NCI-H526 (cell line): ENCODE measurements at places on chromosomes 3 and 15.
A peak's percentile ranks its signal among the peaks of the same experiment; 100 is the strongest.

DNA sequence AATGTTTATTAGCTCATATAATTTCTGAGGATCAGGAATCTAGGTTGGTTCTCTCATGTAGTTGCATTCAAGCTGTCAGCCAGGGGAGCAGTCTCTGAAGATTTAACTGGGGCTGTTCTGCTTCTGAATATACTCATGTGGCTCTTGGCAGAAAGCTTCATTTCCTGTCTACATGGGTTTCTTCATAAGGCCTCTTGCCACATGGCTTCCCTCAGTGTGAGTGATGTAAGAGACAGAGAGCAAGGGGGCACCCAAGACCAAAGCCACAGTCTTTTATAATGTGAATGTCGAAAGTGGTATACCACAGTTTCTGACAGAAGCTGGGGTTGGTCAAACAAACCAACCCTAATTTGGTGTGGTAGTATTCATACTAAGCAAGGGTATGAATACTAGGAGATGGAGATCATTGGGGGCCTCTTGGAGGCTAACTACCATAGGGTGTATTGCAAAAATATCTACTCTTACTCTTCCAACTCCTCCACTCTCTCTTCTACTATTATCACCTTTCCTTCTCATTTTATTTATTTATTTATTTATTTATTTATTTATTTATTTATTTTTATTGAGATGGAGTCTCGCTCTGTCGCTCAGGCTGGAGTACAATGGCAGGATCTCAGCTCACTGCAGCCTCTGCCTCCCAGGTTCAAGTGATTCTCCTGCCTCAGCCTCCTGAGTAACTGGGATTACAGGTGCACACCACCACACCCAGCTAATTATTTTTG, 123.8 kb downstream of the B3GALNT1 start:
- DNase-seq, result no peak

DNA sequence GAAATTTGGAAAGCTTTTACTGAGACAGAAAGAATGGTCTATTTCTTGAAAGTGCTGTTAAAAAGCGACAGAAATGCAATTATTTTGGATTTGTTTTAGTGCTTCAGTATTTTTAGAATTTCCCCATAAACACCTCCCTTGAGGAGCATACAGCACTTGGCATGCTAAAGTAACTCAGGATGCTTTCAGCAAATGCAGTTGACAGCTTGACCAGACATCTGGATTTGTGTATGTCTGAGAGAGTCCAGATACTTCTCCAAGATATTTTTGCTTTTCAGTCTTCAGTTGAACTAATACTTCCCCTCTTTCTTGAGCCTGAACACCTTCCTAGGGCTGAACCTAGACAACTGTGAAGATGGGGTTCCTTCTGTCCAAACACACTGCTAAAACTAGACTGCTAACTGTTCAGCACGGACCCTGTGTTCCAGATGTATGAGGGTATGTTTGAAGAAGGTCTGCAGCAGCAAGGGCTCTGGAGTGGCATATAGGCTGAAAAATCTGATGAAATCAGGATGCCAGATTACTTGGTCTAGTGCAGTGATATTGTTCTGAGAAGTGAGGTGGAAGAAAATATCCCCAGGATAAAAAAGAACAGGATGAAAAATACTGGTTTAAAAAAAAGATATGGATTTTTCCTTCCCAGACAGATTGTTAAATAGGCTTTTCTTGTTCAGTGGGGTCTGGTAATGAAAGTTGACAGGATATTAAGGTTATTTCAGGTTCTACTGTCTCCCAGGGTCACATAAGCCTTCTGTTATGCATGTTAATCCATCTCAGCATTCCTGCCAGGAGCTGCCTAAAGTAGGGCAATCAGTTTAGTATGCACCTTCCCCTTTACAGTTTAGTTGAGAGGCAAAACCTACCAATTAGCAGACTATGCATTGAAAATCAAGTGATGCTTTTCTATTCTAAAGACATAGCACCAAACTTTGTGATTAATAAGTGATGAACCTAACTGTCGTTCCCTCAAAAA, 516.9 kb upstream of the TBL1XR1 start:
- no peak for DNase-seq

DNA sequence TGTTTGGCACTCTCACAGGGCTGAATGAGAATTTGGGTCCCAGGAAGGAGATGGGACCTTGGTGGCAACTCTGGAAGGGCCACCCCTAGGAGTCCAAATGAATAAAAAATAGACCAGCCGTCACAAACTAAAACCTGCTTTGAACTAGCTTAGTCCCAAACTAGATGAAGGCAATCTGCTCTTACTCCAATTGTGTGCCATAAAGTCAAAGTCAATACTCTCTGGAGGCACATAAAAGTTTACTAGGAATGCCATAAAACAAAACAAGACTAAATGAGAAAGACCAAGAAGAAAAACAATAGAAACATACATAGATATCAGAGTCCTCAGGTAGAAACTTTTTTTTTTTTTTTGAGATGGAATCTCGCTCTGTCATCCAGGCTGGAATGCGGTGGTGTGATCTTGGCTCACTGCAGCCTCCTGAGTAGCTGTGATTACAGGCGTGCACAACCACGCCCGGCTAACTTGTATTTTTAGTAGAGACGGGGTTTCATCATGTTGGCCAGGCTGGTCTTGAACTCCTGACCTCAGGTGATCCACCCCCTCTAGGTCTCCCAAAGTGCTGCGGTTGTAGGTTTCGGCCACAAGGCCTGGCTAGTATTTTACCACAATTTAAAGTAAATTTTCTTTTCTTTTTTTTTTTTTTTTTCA, 8.1 kb downstream of the GOLGA6L2 start:
- DNase-seq, result no peak

DNA sequence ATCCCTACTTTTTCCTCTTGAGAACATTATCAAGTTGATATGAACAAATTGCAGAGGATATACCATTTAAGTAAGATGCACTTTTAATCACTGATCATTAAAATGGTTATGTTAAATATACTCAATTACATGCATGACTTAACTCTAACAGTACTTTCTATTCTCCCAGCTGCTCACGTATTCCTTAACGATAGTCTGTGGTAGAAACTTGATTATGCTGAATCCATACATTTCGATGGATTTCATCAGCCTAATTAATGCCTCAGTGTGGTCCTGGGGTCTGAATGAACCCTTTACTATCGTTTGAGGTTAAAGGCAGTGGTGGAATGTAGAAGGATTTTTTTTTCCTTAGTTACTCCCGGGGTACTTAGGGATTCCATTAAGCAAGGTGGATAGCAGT, 18.6 kb downstream of the SOX2 start:
- DNase-seq, result no peak

GRCh38 chr3:57464801-57465200, 79.3 kb downstream of the DNAH12 start:
- DNase-seq, result no peak

- no peak for DNase-seq
Measured at GRCh38 chr15:67708500-67708899, 116.8 kb upstream of the SKOR1 start.

GRCh38 chr3:76673171-76673570, 366.7 kb upstream of the ROBO2 start:
- DNase-seq, result no peak

DNA sequence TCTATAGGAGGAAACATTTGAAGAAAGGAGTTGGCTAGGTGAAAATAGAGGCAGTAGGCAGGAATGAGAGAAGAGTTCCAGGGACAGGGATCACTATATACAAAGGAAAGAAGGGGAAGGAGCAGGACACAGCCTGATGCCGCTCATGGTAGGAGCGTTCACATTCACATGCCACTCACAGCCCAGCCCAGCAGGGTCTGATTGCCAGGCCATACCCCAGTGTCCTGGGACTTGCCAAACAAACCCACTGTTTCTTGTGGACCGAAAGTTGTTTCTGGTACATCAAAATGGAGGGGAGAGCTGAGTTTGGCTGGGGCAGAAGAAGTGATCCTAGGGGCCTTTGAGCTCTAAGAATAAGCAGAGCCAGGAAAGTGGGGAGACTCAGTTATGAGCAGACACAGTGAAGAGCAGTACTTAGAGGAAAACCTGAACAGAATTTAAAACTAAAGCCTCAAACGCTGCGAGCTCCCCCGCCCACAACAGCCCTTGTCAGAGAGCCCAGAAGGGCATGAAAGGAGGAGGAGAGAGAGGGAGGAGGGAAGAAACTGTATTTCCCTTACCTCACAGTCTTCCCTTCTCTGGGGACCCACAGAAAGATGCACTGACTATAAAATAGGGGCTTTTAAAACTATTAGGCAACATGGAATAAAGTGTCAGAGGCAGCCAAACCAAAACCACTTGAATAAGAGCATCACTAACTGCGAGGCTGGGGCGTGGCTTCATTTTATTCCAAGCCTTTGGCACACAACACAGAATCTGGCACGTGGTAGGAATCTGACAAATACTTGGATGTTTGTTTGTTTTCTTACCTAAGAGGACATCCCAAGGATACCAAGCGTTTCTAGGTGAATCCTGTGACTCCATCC, 129.0 kb downstream of the RPL22L1 start:
- DNase-seq, result no peak

DNA sequence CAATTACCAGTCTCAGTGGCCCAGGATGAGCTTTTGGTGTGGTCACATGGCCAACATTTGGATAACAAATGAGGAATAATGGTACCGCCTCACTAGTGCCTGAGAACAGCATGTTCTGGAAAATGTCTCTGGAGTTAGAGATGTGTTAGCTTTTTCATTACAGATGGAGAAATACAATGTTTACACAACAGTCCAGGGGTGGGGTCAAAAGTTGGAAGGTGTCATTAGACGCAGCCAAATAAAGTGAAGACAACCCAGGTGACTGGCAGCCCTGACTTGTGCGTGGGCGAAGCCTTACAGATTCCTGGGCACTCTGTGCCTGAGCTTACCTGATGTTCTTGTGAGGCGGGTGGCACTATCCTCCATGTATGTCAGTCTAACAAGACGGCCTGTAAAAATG, 12.8 kb downstream of the IL17RB start:
- peak; percentile 72 for DNase-seq

DNA sequence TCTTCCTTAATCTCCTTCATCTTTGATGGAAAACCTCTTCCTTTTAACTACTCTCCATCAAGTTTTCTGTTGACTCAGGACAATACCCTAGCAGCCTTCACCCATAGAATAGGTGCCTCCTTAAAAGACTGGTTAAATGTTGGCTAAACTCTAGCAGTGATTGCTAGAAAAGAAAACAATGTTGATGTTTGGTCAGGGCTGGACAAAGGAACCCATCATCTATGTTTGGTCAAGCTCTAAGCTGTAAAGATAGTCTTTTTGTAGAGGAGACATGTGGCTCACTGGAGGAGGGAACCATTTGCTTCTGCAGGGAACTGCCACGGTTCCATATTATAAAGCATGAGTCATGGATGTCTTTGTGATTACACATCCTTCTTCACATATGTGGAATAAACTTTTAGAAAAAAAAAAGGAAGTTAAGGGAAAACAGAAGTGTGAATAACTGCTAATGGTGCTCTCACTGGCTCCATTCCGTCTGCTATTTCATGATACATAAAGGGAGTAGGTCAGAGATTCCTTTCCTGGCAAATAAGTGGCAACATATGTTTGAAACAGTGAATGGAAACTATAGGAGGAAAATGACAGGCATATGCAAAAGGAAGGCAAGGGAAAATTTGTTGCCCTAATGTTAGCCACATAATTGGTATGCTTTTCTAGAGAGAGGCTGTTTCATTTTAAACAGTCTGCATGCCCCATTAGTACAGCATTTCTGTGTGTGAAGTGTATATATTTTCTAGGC, 78.2 kb downstream of the CMSS1 start:
- no peak for DNase-seq

DNA sequence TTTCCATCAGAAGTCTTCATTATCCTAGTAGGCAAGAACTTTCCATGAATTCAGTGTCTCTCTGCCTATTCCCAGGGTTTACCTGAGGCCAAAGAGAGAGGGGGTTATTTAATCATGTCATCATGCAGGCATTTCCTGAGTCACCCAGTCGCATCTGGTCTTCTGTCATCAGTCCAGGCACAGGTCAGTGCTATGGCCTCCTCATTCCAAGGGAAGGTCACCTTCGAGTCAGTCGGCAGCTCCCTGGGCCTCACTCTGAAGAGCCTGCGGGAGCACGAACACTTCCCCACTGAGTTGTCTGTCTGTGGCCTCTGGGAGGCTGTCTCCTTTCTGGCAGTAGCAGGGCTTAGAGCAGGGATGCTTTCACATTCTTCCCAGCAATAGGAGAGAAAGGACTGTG, 26.2 kb upstream of the LRTM1 start:
- DNase-seq, result no peak

DNA sequence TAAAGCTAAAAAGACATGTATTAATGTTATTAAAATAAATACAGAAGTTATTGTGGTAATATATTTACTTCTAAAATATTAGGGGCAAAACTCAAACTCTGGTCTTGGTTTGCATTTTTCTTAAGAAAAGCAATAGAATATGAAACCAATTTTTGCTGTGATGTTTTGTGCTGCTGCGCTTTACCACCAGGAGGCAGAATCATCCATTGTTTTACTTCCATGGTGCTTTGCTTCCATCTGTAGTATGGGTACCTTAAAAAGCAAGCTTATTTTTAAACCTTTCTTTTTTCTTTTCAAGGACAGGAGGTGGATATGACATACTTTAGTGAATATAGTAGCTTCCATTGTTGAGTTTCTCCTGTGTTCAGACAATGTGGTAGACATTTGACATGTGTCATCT, 46.6 kb upstream of the MRPL3 start:
- DNase-seq, result no peak

DNA sequence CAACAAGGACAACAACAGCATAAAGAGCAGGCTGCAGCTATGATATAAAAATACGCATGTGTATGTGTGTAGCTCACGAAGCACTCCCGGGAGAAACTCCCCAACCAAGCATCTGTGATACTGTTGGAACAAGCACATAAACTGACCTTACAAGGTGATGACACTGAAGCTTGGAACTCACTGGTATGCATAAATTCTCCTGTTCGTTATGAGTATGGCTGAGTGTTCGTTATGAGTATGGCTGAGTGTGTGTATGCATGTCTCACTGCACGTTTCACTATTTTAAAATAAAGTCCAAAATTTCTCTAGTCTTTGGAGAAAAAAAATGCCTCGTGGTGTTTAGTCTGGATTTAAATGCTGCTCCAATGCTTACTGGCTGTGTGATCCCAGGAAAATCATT, 256.8 kb downstream of the RORA start:
- no peak for DNase-seq

GRCh38 chr15:43440721-43441281, 52.2 kb downstream of the TP53BP1 start:
- DNase-seq, result no peak

GRCh38 chr15:63999177-63999576, 47.1 kb downstream of the DAPK2 start:
- no peak for DNase-seq
